AML-193 (cell line): ENCODE measurements at places on chromosomes 4 and X.
A peak's percentile ranks its signal among the peaks of the same experiment; 100 is the strongest.

- DNase-seq, result no peak
Measured at GRCh38 chrX:152138388-152138784, at the start of gene MAGEA10. Gene MAGEA10 (minus strand): TSS chrX:152138577. CDS start chrX:152135620, 2,957 bp downstream.

- no peak for DNase-seq
Measured at GRCh38 chrX:43949669-43950068, 23.5 kb downstream of the NDP start.

- no peak for DNase-seq
Measured at GRCh38 chr4:66376396-66376795, 706.1 kb upstream of the EPHA5 start.

GRCh38 chrX:84046403-84046984 is 141.5 kb downstream of the RPS6KA6 start:
- peak; percentile 16 for DNase-seq

DNA sequence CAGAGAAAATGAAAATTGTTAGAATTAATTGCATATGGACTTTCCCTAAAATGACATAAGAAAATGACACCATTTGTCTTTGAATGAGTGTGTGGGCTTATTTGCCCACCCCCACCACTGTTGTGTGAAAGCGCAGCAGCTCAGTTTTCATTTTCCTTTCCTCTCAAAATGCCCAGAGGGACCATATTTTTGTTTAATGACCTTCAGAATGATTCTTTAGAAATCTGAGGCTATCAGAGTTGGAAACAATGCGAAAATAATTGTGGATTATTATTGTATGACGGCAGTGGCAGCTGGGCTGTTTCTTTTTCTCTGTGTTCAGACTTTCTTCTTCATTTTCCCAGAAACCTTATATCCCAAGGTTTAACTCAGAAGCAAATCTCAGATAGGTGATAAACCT is 44.6 kb upstream of the TEX13A start:
- DNase-seq, result no peak

DNA sequence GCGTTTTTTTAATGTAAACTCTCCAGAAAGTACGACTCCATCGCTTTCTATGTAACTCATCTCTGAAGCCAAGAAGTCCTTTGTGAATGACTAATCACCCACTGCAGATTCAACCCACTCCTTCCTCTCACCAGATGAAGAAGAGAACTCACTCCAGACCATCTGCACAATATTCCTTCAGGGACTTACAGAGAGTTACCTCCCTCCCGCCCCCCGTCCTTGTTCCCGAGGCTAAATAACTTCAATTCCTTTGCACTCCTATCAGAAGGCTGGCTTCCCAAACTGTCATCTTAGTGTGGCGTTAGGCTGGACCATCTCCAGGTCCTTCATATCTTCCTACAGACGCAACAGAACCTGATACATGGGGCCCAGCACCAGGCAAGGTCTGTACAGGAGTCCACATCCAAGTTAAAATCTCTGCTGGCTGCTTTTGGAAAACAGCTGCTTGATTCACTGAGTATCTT is 82.4 kb downstream of the AFAP1 start:
- no peak for DNase-seq

GRCh38 chrX:65674204-65674893 is 6.9 kb downstream of the MSN start:
- DNase-seq, result peak; percentile 16

DNA sequence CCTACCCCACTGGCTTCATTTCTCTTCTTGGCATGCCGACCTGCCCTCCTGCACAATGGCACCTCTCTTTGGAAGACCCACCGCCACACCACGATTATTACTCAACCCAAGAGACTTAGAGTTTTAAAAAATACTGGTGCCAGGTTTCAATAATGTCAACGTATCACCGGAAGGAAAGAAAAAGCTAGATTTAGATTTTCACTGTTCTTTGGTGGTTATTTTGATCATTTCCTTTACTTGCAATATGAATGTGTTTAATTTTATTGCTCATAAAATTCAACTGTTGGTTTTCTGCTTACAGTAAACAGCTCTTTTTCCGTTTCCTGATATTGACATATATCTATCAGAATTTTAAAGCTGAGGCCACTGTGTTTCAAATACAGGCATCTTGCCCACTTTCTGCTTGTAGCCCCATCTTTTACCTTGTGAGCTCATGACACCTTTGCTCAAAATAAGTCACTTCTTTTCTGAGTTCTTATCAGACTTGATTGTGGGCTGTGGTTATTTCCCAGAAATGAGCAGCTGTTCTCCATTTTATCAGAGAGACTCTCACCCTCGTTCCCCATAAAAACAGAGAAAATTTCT is 439.1 kb downstream of the INPP4B start:
- DNase-seq, result no peak

DNA sequence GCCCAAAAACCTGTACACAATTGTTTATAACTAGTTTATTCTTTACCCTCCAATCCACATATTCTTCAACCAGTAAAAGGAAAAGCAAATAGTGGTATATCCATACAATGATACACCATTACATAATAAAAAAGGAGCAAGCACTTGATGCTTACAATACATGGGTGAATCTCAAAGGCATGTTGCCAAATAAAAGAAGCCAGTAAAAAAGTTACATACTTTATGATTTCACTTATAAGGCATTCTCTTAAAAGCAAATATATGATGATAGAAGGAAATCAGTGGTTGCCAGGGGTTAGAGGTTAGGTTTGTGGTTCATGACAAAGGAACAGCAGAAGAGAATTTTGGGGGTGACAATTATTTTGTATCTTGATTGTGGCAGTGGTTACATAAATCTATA is 896.1 kb upstream of the LCORL start:
- DNase-seq, result no peak

- DNase-seq, result peak; percentile 82
Measured at GRCh38 chr4:138953961-138954371, 61.6 kb upstream of the NOCT start.

DNA sequence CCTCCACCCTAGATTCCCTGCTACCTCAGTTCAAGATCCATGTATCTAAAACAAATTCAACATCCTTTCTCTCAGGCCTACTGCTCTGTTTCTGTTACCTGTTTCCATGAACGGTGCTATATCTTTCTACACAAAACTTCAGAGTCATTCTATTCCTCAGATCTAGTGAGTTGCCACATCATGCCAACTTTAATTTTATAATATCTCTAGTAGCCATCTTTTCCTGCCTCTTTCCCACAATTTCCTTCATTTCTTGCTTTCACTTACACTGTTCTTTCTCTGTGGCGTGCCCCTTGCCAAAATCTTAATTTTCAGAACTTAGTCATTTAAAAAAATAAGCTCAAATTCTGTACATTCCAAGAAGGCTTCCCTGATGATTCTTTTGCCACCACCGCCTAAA is 15.2 kb downstream of the GUCY1A1 start:
- no peak for DNase-seq

GRCh38 chr4:2958446-2958845 is 4.8 kb downstream of the NOP14 start:
- no peak for DNase-seq

DNA sequence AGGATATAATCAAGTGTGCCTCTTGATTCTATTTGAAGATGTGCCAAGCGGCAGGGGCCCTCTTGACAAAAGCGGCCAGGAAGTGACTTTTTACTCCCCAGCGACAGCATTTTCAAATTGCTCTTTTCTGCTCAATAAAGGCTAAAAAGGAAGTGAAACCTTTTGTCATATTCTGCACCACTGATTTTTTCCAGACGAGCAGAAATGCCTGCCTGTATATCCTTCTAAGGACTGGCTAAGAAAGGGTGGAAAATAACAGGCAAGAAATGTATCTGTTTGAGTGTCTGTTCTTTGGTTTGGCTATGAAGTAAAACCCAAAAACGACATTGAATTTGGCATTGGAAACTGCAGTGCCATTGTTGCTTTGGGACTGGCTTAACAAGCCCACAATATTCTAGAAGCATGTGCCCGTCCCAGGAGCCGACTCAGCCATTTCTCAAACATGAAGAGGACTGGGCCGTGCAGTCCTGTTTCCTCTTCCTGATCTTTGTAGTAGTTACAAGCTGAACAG is 25.4 kb downstream of the TMSB4X start:
- DNase-seq, result no peak
